ENCODE measurements at places on chromosomes 12 and 14. TPM values are rescaled to one million over a fixed set of nuclear protein-coding genes. Genes with fewer than 3 reads are reported as not detected.

The GPRC5A gene
- 0.95 TPM for polyA plus RNA-seq

The ADIPOR2 gene
- polyA plus RNA-seq, result 27.9 TPM

The SPX gene
- polyA plus RNA-seq, result 1.7 TPM

The DCTN2 gene
- polyA plus RNA-seq, result 174 TPM

The SERPINA10 gene
- polyA plus RNA-seq, result not detected

The TIGAR gene
- polyA plus RNA-seq, result 5.4 TPM

The CLEC1B gene
- polyA plus RNA-seq, result not detected

The KCNK10 gene
- polyA plus RNA-seq, result 0.01 TPM

The NKX2-8 gene
- not detected for polyA plus RNA-seq

The CLEC7A gene
- 1.0 TPM for polyA plus RNA-seq

The PPP4R4 gene
- 0.22 TPM for polyA plus RNA-seq

The CACNA2D4 gene
- 1.4 TPM for polyA plus RNA-seq

The LRFN5 gene
- polyA plus RNA-seq, result 0.13 TPM

The FBXO21 gene
- polyA plus RNA-seq, result 12.4 TPM

The CCDC184 gene
- 1.0 TPM for polyA plus RNA-seq

The SLC6A12 gene
- 0.44 TPM for polyA plus RNA-seq

The AMDHD1 gene
- 0.39 TPM for polyA plus RNA-seq

The CCDC38 gene
- polyA plus RNA-seq, result 0.01 TPM

The SOX5 gene
- 0.66 TPM for polyA plus RNA-seq

The OTX2 gene
- not detected for polyA plus RNA-seq

The GPR137C gene
- polyA plus RNA-seq, result 1.4 TPM

The SIX6 gene
- polyA plus RNA-seq, result not detected

The KSR2 gene
- polyA plus RNA-seq, result not detected

The LAG3 gene
- polyA plus RNA-seq, result 1.2 TPM

The TMEM132C gene
- polyA plus RNA-seq, result 1.6 TPM

The IFNG-AS1 gene
- polyA plus RNA-seq, result not detected

The AQP6 gene
- 0.06 TPM for polyA plus RNA-seq

The ART4 gene
- 2.7 TPM for polyA plus RNA-seq

The TAS2R19 gene
- 0.59 TPM for polyA plus RNA-seq

The EIF2S3B gene
- polyA plus RNA-seq, result 0.16 TPM

The GLTP gene
- polyA plus RNA-seq, result 23.1 TPM

The BIN2 gene
- polyA plus RNA-seq, result 1.4 TPM

The TAS2R7 gene
- polyA plus RNA-seq, result not detected

The DCN gene
- 703 TPM for polyA plus RNA-seq

The TEX22 gene
- 0.22 TPM for polyA plus RNA-seq

The TBX3 gene
- 20.9 TPM for polyA plus RNA-seq

The RNASE4 gene
- polyA plus RNA-seq, result 11.2 TPM

The NID2 gene
- 29.8 TPM for polyA plus RNA-seq

The NINJ2 gene
- polyA plus RNA-seq, result 4.6 TPM

Data from heart right ventricle (tissue), 16 donors.